ENCODE measurements at places on chromosomes 16 and 17.

DNA sequence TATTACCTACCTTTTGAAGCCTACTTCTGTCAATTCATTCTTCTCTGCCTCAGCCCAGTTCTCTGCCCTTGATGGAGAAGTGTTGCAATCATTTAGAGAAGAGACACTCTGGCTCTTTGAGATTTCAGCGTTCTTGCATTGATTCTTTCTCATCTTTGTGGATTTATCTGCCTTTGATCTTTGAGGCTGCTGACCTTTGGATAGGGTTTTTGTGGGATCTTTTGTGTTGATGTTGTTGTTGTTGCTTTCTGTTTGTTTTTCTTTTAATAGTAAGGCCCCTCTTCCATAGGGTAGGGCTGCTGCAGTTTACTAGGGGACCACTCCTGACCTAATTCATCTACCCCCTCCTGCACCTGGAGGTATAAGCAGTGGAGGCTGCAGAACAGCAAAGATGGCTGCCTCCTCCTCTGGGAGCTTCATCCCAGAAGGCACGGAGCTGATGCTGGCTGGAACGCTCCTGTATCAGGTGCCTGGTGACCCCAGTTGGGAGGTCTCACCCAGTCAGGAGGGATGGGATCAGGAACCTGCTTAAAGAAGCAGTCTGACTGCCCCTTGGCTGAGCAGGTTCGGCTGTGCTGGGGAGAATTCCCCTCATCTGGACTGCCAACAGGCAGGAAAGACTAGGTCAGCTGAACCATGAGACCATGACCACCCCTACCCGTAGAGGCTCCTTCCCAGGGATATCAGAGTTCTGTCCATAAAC, 28.0 kb downstream of the NFATC3 start:
- no peak for DNase-seq

- no peak for DNase-seq
Measured at GRCh38 chr17:19398301-19399181, 11.6 kb upstream of the MFAP4 start.

- DNase-seq: peak; percentile 21
Measured at GRCh38 chr16:29126057-29126494, 141.2 kb downstream of the LAT start.

DNA sequence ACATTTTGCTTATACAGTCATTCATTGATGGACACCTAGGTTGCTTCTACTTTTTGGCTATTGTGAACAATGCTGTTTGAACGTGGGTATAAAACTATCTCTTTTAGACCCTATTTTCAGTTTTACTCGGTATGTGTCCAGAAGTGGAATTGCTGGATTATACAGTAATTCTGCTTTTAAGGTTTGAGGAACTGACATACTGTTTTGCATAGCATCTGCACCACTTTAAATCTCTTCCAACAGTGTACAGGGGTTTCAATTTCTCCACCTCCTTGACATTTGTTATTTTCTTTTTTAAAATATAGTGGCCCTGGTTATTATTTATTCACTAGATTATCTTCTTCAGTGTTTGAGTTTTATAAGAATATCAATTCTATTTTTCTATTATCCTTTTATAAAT, 116.9 kb downstream of the USP22 start:
- DNase-seq: no peak

DNA sequence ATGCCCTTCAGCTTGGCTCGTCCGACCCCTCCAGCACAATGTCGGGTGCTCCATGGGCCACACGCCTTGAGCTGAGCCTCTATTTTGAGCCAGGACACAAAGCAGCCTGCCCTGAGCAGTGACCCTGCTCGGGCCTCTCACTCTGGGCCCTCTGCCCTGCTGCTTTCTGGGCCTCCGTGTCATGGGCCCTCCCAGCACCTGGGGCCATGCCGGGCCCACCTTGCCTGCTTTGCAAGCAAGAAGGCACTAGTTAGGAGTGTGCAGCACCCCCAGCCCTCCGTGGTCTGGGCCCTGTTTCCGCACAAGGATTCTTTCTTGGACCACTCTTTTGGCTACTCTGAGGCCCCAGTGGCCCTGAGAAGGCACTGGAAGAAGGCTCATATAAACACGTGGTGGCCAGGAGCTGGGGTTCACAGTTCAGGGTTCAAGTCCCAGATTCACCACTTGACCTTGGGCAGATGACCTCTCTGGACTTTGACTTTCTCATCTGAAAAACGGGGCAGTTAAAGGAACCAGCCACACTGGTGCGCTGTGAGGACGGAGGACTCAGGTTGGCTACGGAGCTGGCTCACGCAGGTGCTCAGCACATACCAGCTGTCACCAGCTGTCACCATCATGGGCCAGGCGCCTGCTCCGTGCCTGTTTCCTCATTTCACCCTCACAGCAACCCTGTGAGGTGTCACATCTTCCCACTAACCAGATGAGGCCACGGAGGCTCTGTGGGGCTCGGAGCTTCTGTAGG, 166.0 kb upstream of the GSE1 start:
- peak; percentile 40 for DNase-seq

DNA sequence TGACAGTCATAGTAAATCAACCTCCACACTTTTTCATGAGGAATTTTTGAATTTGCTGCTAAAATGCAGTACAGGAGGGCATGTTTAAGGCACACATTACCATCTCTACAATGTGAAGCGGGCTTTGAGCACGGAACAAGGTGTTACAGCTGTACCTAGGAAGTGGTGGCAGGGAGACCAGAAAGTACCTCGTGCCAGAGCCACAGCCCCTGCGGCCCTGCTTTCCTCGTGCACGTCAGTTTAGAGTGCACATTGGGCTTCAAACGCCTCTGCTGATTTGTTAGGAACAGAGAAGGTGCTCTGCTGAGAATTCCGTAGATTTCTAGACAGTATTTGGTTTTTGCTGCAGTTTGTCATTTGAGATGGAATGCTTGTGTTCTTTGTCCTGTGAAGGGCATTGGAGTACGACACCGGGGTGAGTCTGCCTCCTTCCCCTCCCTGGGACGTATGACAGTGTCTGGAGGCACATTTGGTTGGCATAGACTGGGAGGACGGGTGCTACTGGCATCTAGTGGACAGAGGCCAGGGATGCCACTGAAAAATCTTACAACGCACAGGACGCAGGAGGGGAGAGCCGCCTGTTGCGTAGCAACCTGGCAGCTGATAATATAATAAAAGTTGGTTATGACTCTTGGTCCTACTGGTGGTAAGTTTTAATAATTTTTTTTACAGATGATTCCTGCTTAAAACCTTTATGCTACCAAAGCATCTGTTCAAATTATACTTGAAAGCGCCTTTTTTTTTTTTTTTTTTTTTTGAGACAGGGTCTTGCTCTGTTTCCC, 9.1 kb downstream of the FOXK2 start:
- no peak for DNase-seq

DNA sequence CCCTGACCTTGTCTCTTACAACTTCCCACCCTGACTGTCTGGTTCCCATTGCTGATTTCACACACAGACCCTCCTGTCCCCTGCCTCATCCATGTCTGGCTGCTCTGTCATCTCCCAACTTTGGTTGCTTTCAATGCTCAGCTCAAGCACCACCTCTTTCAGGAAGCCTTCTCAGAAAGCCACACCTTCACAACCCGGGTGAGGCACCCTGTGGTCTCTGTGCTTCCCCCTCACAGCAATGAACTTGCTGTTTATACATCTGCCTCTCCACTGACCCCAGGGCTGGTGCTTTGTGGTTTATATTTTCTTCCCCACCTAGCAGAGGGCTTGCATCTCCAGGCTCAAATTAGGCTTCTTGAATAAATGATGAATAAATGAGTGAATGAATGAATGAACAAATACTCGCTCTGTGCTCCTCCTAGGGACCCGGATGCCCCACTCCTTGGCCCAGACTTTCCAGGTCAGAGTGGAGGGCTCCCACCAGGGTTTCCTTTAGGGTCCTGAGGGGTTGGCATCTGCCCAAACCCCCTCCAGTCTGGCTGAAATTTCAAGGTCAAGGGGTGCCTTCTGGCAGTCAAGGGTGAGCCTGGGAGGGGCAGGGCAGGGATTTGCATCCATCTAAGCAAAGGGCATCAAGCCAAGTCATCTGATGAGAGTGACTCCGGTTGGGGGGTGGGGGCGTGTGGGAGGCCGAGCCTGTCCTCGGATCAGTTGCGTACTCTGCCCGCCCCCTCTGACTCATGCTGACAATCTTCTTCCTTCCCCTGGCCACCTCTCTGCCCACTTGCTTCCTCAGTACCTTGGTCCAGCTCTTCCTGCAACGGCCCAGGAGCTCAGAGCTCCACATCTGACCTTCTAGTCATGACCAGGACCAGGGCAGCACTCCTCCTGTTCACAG, at the start of gene ITGAX:
ITGAX (plus strand) TSS at position 783 of the 898 bp plus-strand sequence; CDS start at position 862, 79 bp downstream.
- DNase-seq: peak; percentile 59

GRCh38 chr16:9351841-9352434, 260.5 kb downstream of the HAPSTR1 start:
- no peak for DNase-seq

GRCh38 chr17:68390888-68391545, 66.3 kb downstream of the WIPI1 start:
- no peak for DNase-seq

GRCh38 chr16:10594312-10594950, 14.0 kb upstream of the EMP2 start:
- no peak for DNase-seq

GRCh38 chr17:36695082-36695481, 93.7 kb downstream of the MRM1 start:
- no peak for DNase-seq

- no peak for DNase-seq
Measured at GRCh38 chr16:25493136-25493811, 198.5 kb upstream of the HS3ST4 start.

GRCh38 chr16:89200850-89201411, 594 bp upstream of the SLC22A31 start:
- DNase-seq: no peak

GRCh38 chr17:63474586-63475460, 2.0 kb upstream of the ACE start:
- DNase-seq: no peak

- no peak for DNase-seq
Measured at GRCh38 chr17:44587339-44587738, 30.1 kb downstream of the FZD2 start.

GRCh38 chr17:58480090-58480489, 8.1 kb downstream of the HSF5 start:
- DNase-seq: no peak

- no peak for DNase-seq
Measured at GRCh38 chr16:52372313-52372712, 174.6 kb downstream of the TOX3 start.

- DNase-seq: no peak
Measured at GRCh38 chr17:22469101-22469880, 777.0 kb downstream of the KCNJ18 start.

DNA sequence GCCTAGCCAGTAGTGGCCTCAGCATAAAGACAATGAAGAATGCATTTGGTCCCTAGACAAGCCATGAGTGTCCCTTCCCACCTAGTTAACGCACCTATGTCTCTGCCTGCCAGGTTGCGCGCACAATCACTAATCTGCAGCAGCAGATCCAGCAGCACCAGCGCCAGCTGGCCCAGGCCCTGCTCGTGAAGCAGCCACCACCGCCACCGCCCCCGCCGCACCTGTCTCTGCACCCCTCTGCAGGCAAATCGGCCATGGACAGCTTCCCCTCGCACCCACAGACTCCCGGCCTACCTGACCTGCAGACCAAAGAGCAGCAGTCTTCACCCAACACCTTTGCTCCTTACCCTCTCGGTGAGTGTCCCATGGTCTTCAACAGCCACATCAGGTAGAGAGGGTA, 41.8 kb downstream of the TMC6 start:
- DNase-seq: no peak

- no peak for DNase-seq
Measured at GRCh38 chr16:79764415-79765110, 164.0 kb upstream of the MAF start.

- no peak for DNase-seq
Measured at GRCh38 chr17:6303664-6304063, 131.3 kb downstream of the AIPL1 start.

- no peak for DNase-seq
Measured at GRCh38 chr17:19656851-19657581, 8.5 kb downstream of the ALDH3A2 start.

GRCh38 chr17:61877837-61878236, 14.5 kb upstream of the BRIP1 start:
- no peak for DNase-seq

GRCh38 chr17:78142119-78142861, 3.9 kb upstream of the C17orf99 start:
- no peak for DNase-seq

DNA sequence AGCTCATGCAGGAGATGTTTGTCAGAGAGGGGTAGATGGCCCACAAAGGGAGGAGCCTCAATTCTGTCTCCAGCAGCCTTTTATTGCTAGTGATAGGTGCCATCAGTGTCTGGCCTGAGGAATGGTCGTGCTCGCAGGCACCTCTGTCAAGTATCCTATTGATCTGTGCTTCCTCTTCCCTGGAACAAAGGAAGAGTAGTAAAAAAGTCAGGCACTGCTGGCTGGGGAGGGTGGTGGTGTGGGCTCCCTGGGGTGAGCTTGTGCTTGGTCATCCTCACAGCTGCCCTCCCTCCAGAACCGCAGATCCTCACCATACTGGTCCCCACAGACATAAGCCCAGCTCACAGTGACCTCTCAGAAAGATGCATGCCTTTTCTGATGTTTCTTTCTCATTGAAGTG, 15.0 kb upstream of the SALL1 start:
- no peak for DNase-seq

DNA sequence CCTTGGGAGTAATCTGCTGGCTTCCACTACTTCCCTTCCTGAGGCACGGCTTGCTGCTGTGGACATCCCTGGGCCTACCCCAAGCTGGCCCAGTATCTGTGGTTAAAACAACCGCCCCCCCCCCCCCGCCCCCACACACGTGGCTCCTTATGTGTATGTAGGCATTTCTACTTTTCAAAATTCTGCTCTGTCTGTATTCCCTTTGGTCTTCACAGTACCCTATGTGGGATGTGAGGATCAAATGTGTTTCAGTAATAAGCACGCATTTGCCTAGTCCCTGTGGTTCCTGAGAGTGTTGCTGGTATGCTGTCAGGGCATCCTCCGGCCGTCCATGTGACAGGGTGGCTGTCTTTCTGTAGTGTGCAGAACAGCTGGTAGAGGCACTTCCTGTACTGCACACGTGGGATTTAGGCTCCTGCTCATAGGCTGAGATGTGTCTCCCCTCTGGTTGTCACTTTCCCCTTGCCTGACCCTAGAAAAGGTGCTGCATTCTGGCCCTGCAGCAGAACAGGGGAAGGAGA, 2.2 kb downstream of the NT5M start:
- peak; percentile 85 for DNase-seq

GRCh38 chr17:73013301-73013700, 79.2 kb downstream of the SLC39A11 start:
- DNase-seq: no peak

DNA sequence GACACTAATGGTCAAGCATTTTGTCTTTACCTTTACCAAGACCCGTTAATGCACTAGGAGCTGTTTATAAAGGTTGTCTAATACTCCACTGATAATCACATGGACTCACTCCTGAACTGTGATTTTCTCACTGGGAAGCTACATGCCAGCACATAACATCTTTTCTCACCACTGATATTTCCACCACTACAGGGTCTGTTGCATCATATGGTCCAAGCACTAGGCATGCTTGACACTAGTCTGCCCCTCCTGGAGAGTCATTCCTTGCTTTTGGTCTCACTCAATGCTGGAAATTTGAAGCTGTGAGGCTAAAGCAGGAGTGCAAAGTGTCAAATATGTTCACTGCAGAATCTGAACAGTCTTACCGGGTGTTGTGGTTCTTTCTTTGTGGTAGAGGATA, 1576.8 kb downstream of the CDH8 start:
- no peak for DNase-seq

- no peak for DNase-seq
Measured at GRCh38 chr17:73510981-73511718, 133.1 kb downstream of the SDK2 start.

- no peak for DNase-seq
Measured at GRCh38 chr17:7893187-7893880, 4.7 kb downstream of the CHD3 start.

Measured in CD8-positive, alpha-beta T cell (primary cell).